ENCODE measurements at places on chromosomes 12 and 14.

- no peak for DNase-seq
Measured at GRCh38 chr12:66092559-66093269, 37.8 kb downstream of the LLPH start.

- DNase-seq, result no peak
Measured at GRCh38 chr14:35883677-35884293, 57.6 kb downstream of the BRMS1L start.

GRCh38 chr14:100076133-100076532 lies 10.9 kb downstream of the EVL start:
- no peak for DNase-seq

GRCh38 chr12:131612092-131612755 lies 98.7 kb upstream of the SFSWAP start:
- no peak for DNase-seq

DNA sequence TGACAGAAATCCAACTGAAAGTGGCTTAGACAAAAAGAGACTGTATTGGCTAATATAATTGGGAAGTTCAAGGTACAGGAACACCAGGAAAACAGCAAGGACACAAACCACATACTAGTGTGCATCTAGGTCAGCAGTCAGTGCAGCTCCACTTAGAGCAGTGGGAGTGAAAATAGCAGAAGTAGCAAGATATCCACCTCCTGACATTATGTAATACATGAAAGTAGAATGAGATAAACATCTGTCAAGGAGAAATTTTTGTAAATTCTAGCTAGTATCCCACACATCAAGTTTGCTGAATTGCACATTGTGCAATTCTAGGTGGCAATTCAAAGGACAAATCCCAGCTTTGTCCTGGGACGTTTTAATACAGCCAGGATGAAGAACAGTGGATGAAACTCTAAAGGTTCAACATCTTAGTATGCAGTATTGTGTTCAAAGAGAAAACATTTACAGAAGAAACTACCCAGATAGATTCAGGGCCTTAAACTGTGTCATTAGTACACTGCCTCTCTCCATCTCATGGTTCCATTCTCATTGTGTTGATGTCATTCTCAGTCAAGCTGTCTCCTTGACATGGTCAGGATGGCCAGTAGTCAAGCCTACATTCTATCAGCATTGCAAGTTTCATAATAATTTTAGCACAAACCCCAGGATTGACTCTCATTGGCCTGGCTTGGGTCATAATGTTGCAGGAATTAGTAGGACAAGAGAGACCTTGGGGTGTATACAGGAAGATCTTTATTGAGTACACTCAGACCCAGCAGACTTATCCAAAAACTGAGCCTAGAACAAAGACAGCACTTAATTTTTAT lies 56.8 kb downstream of the SDR9C7 start:
- DNase-seq, result no peak

DNA sequence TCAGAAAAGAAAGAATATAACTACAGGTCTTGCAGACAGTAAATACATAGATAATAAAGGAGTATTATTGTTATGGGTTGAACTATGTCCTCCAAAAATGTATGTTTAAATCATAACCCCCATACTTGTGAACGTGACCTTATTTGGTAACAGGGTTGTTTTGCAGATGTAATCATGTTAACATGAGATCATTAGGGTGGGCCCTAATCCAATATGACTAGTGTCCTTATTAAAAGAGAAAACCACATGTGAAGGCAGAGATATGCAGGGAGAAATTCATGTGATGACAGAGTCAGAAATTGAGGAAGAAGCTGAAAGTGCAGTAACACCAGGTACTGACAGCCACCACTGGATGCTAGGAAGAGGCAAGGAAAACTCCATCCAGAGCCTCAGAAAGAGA lies 29.0 kb downstream of the MAGOHB start:
- no peak for DNase-seq

GRCh38 chr12:26106347-26106746 lies 18.5 kb downstream of the BHLHE41 start:
- no peak for DNase-seq

DNA sequence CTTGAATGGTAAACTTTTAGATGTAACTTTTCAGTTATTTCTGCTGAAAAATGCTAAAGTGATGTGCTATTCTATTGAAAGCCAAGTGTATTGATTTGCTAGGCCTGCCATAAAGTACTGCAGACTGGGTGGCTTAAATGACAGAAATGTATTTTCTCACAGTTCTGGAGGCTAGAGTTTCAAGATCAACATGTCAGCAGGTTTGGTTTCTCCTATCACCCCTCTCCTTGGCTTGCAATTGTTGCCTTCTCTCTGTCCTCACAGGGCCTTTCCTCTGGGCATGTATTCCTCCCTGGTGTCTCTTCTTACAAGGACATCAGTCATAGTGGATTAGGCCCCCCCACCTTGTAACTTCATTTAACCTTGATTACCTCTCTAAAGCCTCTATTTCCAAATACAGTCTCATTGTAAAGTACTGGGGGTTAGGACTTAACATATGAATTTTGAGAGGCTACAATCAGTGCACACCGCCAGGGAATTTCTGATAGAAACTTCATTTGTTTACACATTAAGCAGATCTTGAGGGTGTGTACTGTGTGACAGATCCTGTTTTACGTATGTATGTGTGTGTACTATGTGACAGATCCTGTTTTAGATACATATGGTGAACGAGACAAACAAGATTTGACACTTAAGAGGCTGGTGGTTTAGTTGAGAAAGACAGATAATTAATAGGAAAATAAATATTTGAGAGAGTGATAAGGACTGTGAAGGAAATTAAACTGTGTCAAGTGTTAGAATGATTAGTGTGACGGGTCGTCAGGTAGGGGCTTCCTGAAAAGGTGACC lies 49.5 kb downstream of the ADIPOR2 start:
- no peak for DNase-seq

GRCh38 chr12:131387281-131388163 lies 323.4 kb upstream of the SFSWAP start:
- no peak for DNase-seq

- no peak for DNase-seq
Measured at GRCh38 chr14:65226824-65227604, 124.7 kb upstream of the MAX start.

GRCh38 chr12:93583627-93584392 lies 11.3 kb downstream of the SOCS2 start:
- no peak for DNase-seq

Data from stimulated activated CD4-positive, alpha-beta T cell treated with anti-CD3 and anti-CD28 coated beads, TNF-alpha, amount 100 ng/mL, for 1 hour (primary cell).